HL-60 (cell line): ENCODE measurements at places on chromosomes 16 and 17.
A peak's percentile ranks its signal among the peaks of the same experiment; 100 is the strongest.

- peak; percentile 8 for DNase-seq
These were observed 2.1 kb downstream of the SCARF1 start for GRCh38 chr17:1643293-1643998.

DNA sequence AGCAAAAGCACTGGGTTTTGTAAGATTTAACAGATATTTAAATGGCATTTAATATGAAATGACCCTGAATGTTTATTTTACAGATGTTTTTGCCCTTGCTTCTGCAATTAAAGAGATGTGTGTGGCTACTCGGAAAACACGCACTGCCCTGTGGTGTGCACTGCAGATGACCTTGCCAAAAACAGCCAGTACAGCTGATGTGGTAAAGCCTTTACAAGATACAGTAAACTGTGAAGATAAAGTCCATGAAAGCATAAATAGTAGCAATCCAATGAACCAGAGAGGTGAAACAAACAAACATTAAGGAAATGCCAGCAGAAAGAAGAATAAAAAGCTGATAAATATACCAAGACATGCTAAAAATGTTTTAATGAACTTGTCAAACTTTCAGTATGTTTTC is 15.7 kb downstream of the CCDC43 start:
- no peak for DNase-seq

- DNase-seq: no peak
These were observed 18.3 kb downstream of the TEKT3 start for GRCh38 chr17:15323131-15323530.

GRCh38 chr16:11624205-11624604 is 37.5 kb upstream of the LITAF start:
- no peak for DNase-seq

GRCh38 chr17:48503747-48504146 is 27.1 kb downstream of the HOXB1 start:
- no peak for DNase-seq

- DNase-seq: no peak
These were observed 5.1 kb upstream of the SETD6 start for GRCh38 chr16:58510097-58510775.

DNA sequence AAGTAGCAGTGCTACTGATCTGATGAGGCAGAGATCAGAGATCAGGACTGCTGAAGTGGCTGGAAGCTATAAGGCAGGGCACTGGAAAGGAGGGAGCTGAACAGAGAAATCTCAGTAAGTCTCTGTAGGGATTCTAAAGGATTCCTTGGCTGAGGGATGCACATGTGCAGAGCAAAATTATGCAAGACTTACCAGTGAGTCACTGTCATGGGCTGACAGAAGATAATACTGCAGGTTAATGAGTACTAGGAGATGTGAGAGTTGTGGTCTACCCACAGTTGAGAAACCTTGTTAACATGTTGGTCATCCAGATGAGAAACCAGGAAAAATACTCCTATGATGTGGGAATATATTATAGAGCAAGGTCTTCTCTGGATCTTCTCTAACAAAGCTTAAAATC is 378.1 kb downstream of the HAPSTR1 start:
- DNase-seq: peak; percentile 7

DNA sequence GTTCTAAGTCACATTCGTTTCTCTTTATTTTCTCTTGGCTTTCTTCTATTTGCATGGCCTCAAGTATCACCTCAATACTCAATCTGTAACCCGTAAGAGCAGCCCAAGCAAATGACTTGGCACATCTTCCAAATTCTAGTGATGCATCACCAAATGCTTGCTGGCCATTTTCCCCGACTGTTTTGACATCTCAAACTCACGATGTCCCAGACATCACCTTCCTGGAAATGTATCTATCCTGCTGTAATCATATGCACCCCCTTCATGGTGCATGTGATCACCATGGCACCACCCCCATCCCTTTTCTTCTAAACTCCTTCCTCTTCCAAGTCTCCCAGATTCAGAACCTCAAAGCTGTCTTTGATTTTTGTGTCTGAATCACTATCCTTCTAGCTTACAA is 24.0 kb upstream of the ABCA5 start:
- no peak for DNase-seq

DNA sequence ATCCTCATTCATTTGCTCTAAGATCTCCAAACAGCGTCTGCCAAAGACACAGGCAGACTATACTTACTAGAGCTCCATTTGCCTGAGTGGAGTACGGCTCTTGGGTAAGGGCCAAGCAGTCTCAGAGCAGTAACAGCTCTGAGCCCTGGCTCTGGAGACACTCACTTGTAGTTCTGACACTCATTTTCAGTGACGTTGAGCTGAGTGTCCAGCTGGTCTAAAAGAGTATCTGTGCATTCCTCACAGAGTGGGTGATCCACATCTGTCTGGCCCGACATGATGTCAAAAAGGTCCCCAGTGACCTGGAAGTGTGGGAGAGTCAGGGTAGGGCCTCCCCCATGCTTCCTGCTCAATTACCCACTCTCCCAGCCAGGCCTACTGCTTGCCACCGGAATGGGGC is 5.7 kb downstream of the BECN1 start:
- no peak for DNase-seq

DNA sequence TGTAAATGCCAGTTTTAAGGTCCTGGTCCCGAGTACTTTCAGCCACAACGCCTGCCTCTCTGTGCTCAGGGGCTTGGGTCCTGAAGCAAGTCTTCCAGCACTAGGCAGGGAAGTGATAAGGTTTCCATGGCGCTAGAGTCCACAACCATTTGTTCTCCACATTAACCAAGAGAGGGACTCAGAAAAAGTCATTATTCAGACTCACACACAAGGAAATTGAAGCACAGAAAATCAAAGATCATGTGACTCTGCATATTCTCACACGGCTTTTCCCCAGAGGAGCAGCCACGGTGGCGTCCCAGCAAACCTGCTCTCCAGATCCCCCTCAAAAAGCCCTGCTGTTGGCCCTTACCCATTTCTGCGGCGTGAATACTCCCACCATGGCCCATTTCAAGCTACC is 9.7 kb downstream of the ENPP7 start:
- no peak for DNase-seq

DNA sequence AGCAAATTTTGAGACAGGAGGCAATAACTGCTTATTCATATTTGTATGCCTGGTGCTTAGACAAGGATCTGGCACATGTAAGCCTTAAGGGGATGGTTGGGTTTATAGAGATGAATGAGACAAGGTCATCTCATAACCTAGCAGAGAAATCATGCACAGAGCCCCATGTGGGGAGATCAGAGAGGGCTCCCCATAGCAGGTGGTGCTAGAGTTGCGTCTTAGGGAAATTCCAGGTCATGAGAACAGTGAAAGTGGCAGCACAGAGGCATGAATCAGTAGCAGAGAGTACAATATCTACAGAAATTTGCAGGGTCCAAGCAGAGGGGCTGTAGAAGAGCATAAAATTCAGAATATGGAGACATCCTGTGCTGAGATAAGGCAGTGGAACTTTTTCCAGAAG is 57.3 kb downstream of the SLC6A2 start:
- no peak for DNase-seq

- DNase-seq: no peak
These were observed 9.4 kb upstream of the ATP5MC1 start for GRCh38 chr17:48883171-48883570.

DNA sequence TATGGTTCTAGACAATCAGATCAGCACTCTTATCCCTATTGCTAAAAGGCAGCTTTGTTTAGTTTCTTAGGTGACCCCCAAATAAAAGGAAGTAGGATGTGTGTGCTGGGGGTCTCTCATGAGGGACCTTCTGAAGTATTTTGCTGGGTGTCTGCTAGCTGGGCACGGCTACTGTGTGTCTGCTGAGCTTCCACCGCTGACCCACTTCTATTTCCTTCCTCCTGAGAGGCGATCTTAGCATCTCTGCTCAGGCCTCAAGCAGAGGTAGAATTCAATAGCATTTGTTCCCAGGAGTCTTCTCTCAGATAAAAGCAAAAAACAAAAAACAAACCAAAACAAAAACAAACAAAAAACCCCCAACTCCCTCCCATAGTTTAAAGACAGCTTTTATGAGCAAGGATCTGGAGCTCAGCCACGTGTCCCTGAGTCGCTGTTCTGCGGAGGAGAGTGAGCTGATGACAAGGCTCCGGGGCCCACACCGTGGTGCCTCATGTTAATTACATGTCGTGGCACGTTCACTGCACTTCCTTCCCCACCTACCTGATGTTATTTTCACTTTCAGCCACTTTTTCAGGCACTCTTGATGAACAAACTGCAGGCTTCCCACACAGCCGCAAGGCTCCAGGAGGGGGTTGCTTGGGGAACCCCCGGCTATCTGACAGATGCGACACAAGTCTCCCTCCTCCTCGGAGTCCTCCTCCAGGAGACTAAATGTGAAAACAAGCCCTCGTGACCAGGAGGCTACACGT is 83.5 kb downstream of the MARCHF10 start:
- DNase-seq: no peak

GRCh38 chr16:10728003-10728887 is 15.4 kb upstream of the NUBP1 start:
- no peak for DNase-seq

DNA sequence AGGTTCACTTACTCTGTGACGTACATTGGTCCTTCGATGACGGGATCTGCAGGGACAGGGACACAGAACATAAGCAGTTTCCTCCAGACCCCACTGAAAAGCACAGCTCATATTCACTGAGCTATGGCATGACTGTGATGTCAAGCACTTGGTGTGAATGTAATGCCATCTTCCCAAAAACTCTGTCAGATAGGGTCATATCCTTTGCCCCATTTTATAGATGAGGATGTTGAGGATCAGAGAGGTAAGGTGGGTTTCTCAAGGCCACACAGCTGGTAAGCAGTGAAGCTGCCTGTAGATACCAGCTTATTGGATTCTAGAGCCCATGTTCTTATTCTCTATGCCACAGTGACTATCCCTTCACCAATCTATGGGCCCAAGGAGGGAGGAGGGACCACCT is 2.5 kb downstream of the ERN2 start:
- no peak for DNase-seq

DNA sequence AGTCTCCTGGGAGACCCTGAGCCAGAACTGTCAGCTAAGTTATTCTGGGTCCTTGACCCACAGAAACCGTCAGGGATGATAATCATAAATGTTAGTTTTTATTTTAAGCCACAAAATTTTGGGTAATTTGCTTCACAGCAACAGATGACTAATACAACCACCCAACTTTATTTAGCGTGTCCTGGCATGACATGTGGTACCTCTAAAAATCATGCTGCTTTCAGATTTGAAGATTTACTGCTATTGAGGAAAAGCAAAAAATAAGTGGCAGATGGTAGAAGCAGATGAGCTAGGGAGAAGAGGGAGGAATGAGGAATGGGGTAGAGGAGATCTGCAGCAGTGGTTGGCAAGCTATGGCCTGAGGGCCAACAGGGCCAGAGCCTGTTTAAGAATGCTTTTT is 90.4 kb downstream of the TMEM100 start:
- DNase-seq: no peak

DNA sequence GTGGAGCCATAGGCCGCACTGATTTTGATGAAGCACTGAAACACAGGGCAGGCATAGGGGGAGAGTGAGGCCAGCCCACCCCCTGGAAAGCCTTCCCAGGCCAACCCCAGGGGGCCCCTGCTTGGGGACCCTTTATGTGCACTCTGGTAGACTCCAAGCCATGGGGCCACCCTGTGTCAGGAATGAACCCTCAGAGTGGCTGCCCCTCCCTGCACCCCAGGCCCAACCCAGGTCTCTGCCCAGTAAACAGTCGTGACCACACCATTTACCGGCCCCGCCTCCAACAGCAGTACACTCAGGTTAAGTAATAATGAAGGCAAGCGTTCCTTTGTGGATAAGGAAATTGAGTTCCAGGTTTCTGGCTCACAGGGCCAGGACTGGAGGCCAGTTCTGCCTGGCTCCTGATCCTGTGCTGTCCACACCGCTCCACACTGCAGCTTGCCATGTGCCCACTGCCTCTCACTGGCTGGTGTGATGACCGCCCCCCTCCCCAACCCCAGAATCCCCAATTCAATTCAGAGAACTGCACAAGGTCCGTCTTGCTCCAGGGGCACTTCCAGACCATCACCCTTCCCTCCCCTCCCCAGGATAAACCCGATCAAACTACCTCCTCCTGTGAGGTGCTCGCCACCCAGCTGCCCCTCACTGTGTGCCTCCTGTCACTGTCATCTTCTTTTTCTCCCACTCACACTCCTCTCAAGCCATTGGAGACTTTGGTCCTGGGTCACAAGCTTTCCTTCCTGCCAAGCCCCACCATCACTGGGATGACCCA is 13.6 kb downstream of the PIMREG start:
- DNase-seq: no peak

- DNase-seq: no peak
These were observed 26.5 kb upstream of the XYLT2 start for GRCh38 chr17:50319306-50320004.

DNA sequence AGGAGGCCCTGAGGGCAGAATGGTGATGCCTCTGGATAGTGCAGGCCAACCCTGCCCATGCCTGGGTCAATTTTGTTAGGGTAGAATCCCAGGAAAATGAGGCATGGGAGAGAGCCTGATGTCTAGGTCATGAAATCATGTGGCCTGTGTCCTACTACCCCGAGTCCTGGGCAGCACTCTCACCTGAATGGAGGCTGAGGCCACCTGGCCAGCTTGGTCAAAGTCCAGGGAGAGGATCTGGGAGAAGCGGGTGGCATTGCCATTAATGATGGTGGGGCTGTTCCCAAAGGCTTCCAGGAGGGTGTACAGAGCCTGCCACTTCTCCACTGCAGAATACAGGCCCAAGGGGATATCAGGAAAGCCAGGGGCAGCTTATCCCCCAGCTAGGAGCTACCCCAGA is 59.8 kb downstream of the MYO18A start:
- DNase-seq: no peak

GRCh38 chr17:8910969-8911604 is 43.6 kb upstream of the PIK3R6 start:
- DNase-seq: no peak

GRCh38 chr17:73889439-73889838 is 245.2 kb upstream of the SDK2 start:
- DNase-seq: no peak

GRCh38 chr16:9219813-9220212 is 128.4 kb downstream of the HAPSTR1 start:
- no peak for DNase-seq

DNA sequence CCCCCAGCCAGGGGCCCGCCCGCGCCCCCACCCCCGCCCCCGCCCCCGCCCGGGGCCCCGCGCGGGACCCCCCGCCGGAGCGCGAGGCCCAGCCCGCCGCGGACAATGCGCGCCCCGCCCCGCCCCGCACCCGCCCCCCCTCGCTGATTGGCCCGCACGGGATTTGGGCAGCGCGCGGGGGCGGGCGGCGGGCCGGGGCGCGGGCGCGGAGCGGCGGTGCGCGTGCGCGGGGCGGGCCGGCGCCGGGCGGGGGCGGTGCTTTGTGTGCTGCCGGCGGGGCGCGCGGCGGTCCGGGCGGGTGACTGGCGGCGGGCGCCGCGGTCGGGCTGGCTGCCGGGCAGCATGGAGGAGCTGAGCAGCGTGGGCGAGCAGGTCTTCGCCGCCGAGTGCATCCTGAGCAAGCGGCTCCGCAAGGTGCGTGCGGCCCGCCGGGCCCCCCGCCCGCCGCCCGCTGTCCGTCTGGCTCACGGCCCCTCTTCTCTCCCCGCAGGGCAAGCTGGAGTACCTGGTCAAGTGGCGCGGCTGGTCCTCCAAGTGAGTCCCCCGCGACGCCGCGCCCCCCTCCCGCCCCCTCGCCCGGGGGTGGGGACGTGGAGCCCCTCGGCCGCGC is at the start of gene CBX2:
Gene CBX2 (plus strand): TSS at position 255 of the 610 bp plus-strand sequence. CDS start 88 bp downstream, at position 343.
- no peak for DNase-seq

GRCh38 chr17:50128441-50129352 is 1.3 kb downstream of the SAMD14 start:
- no peak for DNase-seq

GRCh38 chr17:72463287-72464102 is 342.7 kb downstream of the SOX9 start:
- no peak for DNase-seq

GRCh38 chr16:15880434-15881308 is 7.7 kb downstream of the CEP20 start:
- DNase-seq: no peak
